Mucosa of gallbladder (tissue), 1 donor: ENCODE measurements at places on chromosomes 4 and X. TPM values are rescaled to one million over a fixed set of nuclear protein-coding genes. Genes with fewer than 3 reads are reported as not detected.
A peak's percentile ranks its signal among the peaks of the same experiment; 100 is the strongest.

The SPANXB1 gene
- total RNA-seq, result not detected

The MAMLD1 gene
- total RNA-seq, result 1.9 TPM

The PDLIM3 gene
- 85.5 TPM for total RNA-seq

The MAGEB2 gene
- total RNA-seq, result not detected

The GRIA3 gene
- total RNA-seq, result 4.8 TPM

The RTL5 gene
- 6.8 TPM for total RNA-seq

The TKTL1 gene
- not detected for total RNA-seq

- DNase-seq, result no peak
Observed at GRCh38 chr4:27846951-27847350, 986.3 kb downstream of the STIM2 start.

- DNase-seq, result no peak
Observed at GRCh38 chrX:16212024-16212423, 44.7 kb downstream of the MAGEB17 start.

- DNase-seq, result no peak
Observed at GRCh38 chr4:77581724-77582123, 23.9 kb upstream of the CXCL13 start.

DNA sequence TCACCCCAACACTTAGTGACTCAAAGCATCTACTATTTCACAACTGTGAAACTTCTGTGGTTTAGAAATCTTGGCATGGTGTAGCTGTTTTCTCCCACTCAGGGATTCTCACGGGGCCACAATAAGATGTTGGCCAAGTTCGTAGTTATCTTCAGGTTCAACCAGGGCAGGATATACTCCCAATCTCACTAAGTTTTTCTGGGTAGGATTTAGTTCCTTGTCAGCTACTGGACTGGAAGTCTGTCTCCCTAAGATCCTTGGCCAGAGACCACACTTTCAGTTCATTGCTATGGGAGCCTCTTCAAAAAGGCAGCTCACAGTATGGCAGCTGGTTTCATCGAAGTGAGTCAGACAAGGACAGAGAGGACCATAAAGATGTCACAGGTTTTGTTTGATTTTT lies 111.7 kb upstream of the PDHA2 start:
- DNase-seq, result no peak

DNA sequence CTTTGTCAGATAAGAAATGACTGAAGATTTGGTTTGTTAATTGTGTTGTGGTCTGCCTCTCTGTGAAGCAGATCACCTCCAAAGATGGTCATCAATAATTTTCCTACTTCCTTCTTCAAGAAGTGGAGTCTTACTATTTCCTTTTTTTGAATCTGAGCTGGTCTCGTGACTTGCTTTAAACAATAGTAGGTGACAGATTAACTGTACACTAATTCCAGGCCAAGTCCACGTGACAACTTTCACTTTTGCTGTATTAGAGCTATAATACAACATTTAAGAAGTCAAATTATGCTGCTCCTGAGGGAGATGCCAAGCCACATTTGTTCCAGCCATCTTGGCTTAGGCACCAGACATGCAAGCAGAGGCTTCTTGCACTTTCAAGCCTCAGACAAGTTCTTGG lies 393.8 kb upstream of the GRID2 start:
- no peak for DNase-seq

DNA sequence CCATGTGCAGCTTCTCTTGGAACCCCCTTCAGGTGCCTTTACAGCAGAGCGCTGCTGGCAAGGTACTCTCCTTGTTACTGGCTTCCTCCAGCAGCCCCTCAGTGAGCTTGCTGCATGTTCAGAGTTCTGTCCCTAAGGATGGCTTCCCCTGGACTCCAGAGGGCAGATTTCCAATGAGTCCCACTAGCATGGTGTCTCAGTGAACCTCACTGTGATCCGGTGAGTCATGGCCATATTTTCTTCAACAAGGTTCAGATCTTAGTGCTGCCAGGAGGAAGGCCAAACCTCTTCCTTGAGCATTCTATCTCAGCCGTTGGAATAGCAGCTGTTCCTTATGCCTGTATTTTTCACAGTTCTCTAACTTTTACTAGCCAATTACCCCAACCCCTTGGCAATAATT lies 98.8 kb downstream of the CASK start:
- DNase-seq, result no peak

DNA sequence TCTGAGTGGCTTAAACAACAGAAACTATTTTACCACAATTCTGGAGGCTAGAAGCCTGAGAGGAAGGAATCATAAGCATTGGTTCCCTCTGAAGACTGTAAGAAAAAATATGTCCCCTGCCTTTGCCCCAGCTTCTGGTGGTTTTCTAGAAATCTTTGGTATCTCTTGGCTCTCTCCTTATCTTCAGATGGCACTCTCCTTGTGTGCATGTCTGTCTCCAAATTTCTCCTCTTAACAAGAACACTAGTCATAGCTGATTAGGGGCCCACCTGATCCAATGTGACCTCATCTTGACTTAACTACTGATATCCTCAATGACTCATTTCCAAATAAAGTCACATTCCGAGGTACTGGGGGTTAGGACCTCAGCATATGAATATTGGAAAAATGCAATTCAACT lies 635.0 kb upstream of the NR3C2 start:
- no peak for DNase-seq

GRCh38 chr4:157907226-157907946 lies 265.4 kb downstream of the GASK1B start:
- no peak for DNase-seq

DNA sequence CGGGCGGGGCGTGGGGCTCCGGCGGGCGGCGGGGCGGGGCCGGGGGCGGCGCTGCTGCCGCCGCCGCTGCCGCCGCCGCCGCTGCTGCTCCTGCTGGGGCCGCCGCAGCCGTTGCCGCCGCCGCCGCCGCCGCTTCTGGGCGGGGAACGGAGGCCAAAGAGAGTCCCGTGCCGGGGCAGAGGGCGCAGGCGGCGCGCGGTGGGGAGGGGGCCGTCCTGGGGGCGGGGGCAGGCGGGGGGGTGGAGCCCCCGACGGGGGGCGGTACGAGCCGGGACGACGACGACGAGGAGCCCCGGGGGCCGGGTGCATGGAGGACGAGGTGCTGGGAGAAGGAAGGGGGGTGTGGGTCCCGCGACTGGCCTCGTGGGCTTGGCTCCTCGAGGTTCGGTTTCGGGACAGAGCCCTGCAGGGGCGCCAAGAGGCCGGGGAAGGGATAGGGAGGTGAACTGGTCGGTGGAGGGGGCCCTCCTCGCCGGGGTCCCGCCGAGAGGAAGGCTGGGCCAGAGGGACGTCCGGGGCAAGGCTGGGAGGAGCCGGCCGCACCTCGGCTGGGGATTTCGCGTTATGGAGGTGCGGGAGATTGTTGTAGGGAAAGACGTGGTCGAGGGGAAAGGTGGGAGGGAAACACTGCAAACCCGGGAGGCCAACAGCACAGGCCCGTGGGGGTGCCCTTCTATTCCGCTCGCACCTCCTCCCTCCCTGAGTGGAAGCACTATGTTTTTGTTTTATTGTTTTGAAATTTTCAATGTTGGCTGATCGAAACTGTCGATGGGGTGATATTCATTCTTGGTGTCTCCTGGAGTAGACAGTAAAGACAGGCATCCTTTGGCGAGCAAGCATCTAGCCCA lies 1.9 kb downstream of the BCORL1 start:
- DNase-seq, result no peak

DNA sequence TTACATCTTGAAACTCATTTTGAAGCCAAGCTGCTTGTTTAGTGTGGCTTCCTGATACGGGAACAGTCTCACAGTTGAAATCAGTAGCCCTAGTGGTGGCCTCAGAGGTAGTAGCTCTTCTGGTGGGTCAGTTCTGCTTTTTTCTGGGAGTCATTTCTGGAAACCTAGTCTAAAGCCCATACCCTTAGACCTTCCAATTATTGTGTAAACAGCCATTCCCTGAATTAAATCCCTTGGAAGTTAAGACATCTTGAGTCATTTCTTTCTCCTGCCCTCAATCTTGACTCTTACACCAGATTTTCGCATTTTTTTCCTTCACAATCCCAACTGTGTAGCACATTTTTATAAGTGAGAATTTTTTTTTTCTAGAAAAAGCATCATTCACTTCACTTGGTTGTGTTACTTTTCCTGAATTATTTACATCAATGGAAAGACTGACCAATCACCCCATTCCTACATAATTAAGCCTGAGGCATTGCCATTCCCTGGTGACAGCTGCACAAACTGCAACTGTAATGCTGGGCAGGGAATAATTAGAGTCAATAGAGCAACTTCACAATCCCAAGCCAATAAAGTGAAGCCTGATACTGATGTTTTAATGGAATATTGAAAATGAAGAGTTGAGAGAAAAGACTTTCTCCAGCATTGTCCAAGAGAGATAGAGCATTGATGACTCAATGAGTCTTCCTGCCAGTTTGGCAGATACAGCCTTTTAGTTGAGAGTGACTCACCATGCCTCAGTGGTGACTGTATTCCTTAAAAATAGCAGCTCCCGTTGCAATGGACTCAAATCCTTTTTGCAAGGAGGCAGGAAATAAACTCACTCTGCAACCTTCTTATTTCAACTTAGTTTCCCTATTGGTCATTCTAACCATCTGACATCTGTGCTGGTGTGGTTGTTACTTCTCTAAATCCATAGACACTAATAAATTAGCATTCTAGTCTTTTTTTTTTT lies 13.0 kb upstream of the SEPSECS start:
- DNase-seq, result peak; percentile 55

- DNase-seq, result no peak
Observed at GRCh38 chr4:74202062-74202586, 44.2 kb downstream of the MTHFD2L start.

DNA sequence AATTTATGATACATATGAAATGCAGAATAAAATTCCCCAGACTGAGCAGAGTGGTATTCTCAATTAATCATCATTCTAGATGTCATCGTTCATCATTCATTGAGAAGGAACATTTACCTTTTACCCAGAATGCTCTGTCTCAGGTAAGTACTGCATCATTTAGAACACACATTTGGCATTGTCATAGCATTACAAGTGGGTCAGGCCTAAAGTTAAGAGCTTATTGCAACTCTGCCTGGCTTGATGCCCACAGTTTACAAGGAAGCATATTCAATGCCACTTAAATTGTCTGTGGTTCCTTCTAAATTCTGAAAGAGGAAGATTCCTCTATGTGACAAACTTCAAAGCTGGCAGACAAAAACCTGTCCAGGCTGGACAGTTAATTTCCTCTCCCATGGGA lies 87.3 kb downstream of the CAMK2D start:
- DNase-seq, result no peak

GRCh38 chrX:119669424-119670037 lies 23.4 kb downstream of the SEPTIN6 start:
- peak; percentile 35 for DNase-seq

DNA sequence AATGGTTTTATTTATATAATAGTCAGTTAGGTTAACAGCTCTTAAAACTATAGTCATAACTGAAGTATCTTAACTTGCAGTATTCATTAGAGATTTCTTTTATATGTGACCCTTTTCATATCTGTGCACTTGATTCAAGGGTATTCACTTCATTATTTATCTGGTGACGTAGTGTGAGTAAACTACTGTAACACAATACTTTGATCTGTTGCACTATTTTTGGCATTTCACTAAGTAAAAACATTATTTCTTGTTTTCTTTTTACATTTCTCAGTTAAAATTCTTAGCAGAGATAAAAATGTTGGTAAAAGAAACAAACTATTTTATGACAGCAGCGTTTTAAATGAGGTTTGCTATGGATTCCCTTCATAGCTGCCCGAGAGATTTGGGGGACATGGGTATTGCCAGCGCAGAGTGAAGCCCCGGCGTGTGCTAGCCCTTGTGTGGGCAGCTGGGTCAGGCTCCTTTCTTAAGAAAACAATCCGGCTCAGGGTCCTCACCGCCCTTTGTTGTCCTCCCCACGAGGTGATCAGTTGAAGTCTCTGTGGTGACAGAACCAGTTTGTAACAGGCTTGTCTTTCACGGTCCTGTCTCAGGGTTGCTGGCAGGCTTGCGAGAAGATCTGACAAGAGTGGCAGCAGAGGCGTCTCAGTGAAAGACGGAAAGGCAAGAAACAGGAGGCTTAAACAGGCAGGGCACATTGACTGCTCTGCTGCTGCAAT lies 293.4 kb downstream of the BMPR1B start:
- DNase-seq, result no peak

GRCh38 chr4:40193016-40193571 lies 3.7 kb upstream of the RHOH start:
- DNase-seq, result no peak

DNA sequence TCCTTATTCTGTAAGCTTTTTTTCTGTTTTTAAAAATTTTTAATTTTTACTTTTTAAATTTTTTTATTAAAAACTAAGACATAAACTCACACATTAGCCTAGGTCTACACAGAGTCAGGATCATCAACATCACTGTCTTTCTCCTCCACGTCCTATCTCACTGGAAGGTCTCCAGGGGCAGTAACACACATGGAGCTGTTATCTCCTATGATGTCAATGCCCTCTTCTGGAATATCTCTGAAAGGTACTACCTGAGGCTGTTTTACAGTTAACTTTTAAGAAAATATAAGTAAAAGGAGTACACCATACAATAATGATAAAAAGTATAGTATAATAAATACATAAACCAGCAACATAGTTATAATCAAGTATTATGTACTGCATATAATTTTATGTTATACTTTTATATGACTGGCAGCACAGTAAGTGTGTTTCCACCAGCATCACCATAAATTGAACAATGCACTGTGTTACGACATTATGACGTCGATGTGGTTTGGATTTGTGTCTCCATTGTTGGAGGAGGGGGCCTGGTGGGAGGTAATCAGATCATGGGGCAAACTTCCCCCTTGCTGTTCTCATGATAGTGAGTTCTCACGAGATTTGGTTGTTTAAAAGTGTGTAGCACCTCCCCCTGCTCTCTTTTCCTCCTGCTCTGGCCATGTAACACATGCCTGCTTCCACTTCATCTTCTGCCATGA lies 21.3 kb downstream of the IL15 start:
- DNase-seq, result no peak

GRCh38 chr4:107721436-107722100 lies 1.5 kb upstream of the PAPSS1 start:
- DNase-seq, result no peak

- no peak for DNase-seq
Observed at GRCh38 chr4:108636246-108636645, 14.2 kb upstream of the OSTC start.

GRCh38 chrX:153642655-153643430 lies 4.2 kb upstream of the DUSP9 start:
- DNase-seq, result no peak

GRCh38 chr4:174550541-174550940 lies 28.3 kb upstream of the HPGD start:
- no peak for DNase-seq

DNA sequence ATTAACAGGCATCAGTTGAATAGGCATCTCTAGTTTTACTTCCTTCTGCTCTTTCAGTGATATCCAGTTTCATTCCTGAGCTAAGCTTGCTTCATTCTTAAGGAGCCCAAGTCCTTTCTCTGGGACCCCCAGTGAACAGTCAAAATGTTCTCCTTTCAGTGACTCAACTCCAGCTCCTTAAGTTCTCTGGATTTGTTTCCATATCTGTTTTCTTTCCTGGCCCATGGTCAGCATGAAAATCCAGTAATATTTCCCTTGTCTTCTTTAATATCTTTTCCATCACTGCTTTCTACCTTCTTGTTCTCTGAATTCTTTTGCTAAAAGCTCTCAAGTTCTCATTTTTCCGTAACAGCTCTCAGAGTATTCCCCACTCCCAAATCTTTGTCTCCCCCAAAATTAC lies 25.5 kb downstream of the ADGRL3 start:
- DNase-seq, result no peak

GRCh38 chr4:6105311-6105911 lies 87.2 kb upstream of the C4orf50 start:
- no peak for DNase-seq
